ENCODE measurements at places on chromosomes 4 and X.

DNA sequence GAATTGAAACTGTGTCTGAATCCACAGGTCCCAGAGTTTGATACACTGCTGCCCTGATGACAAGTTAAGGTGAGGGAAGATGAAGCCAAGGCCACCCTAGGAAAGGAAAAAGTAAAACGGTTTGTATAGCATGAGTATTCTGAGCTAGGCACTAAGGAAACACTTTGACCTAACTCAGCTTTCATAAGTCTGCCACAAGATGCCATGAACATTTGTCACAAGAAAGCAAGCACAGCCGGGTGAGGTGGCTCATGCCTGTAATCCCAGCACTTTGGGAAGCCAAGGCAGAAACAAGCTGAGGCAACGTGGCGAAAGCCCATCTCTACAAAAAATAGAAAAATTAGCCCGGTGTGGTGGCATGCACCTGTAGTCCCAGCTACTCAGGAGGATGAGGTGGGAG lies 34.2 kb downstream of the ELOVL6 start:
- no peak for DNase-seq

- no peak for DNase-seq
These were observed 89.7 kb downstream of the MID1IP1 start for GRCh38 chrX:38890963-38891362.

DNA sequence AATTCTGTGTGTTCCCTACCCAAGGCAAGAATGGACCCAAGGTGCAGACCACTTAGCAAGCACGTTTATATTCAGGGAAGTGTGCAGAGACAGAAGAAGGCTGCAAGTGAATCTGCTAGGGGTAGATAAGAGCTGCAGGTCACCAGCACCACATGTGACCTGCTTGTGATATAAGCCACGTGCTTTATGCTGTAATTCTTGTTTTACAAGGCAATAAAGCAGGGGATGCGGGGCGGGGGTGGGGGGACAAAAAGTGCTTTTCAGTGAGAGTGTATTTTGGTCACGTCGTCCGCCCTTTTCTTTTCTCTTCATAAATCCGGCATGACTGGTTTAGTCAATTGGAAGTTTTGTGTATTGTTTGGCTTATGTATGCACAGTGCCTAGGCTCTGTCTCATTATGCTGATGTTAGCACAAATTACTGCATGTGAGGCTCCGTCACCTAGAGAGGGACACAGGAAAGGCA lies 192.7 kb downstream of the RBMX2 start:
- DNase-seq: no peak

- no peak for DNase-seq
These were observed 323.2 kb downstream of the BMPR1B start for GRCh38 chr4:95080969-95081368.

GRCh38 chrX:103781706-103782105 lies 5.1 kb downstream of the PLP1 start:
- no peak for DNase-seq

DNA sequence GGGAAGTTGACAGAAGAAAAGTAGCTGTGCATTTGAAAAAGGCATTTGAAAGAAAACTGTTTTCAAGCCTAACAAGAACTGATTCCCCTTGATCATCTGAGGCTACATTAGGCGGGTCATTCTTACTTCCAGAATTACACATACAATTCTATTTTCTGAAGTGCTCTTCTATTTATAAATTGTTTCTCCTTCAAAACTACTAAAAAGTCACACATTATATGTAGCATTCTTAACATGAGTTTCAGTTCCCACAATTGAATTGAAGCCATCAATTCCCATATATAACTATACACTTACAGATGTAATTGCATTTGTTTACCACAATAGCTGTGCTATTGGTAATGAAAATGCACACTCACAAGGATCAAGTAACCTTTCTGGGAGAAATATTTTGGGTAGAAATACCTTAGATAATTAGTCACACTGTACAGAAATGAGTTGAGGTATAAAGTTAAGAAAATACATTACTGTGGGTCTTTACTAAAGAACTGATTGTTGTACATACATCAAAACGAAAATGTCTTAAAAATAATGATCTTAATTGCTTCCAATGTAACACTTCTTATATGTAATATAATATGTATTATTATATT lies 1688.0 kb upstream of the AGA start:
- DNase-seq: no peak

GRCh38 chrX:144265641-144266040 lies 381.8 kb downstream of the UBE2NL start:
- no peak for DNase-seq

DNA sequence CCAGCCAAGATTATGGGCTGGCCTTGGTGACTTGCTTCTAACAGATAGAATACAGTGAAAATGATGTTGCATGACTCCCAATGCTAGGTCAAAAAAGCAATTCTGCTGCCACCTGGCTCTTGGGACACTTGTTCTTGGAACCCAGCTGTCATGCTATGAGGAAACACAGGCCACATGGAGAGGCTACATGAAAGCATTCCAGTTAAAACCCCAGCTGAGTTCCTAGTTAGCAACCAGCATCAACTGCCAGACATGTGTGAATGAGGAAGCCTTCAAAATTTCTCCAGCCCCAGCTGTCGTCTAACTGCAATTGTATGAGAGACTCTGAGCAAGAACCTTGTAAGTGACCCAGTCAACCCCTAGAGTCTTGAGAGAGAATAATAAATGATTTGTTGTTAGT lies 105.2 kb upstream of the FGF16 start:
- no peak for DNase-seq

All from vagina (tissue), 2 donors.